ENCODE measurements at places on chromosomes 12 and 14. TPM values are rescaled to one million over a fixed set of nuclear protein-coding genes. Genes with fewer than 3 reads are reported as not detected.

- no peak for DNase-seq
These were observed 12.0 kb upstream of the LGMN start for GRCh38 chr14:92760524-92760805.

GRCh38 chr12:93602897-93603668 is 30.6 kb downstream of the SOCS2 start:
- no peak for DNase-seq

DNA sequence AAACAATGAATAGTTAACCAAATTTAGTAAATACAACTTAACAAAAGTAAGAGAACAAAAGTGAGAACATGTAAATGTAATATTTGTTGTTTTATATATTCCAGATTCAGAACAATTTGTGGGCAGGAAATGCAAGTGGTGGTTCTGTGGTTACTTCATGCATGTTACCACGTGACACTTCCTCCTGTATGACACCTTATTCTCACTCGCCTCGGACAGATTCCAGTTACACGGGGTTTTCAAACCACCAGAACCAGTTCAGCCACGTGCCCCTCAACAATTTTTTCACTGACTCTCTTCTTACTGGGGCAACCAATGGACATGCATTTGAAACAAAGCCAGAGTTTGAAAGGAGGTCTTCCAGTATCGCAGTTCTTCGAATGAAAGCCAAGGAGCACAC is 21.0 kb downstream of the ALX1 start:
- no peak for DNase-seq

The ZNF410 gene
- 70.2 TPM for total RNA-seq

The ALG10B gene
- 16.0 TPM for total RNA-seq

DNA sequence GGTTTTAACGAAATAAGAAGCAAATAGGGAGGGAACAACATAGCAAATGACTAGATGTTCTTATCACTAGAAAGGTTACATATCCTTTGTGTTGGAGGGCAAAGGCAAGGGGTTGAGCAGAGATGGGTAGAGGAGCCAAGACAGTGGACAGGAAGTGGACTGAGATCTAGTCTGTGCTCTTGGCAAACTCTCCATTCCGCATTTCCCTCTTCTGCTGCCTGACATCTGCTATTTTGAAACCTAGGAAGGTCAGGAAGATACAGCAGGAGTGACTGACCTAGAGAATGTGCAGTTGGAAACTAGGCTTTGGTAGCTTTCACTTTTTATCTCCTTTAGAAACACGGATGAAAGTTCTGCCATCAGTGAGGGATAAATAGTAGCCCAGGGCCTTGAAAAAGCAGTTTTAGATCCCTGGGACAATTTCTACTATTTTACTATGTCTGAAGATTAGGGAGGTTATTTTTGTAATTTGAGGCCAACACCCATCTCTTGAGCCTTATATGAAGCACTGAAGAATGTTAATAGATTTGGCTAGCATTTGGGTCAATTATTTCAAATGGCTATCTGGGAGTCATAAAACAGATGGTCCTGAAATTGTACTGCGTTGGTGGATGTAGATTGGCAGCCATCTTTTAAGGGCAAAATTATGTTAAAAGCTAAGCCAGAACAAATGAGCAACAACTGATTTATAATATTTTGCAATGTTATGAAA is 410.3 kb downstream of the PCNX1 start:
- DNase-seq, result no peak

- DNase-seq, result no peak
These were observed 42.1 kb upstream of the GPR132 start for GRCh38 chr14:105107351-105107750.

DNA sequence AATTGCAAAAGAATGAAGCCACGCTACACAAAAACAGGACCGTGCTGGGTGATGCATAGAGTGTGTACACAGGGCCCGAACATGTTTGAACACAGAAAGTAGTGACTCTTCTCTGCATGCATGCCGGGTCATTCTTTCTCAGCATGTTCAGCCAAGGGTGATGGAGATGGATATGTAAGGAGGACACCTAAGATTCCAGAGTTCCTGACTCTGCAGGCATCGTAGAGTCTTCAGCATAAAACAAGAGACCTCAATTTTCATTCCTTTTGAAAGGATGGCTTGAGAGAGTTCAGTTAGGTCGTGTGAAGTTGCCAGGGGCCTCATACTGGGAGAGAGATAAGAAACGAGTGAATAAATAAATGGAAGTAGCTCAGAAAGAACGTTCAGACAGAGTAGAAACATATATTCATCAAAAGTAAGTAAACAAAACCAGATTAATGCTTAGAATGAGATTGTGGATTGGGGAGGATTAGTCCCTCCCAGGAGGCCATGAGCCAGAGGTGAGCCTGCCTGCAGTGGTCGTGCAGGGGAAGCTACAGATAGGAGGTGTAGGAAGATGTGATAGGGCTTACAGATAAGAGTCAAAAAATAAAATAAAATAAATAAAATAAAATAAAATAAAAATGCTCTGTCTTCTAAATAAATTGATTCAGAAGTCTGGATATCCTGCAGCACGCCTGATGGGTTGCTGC is 27.6 kb upstream of the SEL1L start:
- DNase-seq, result no peak

DNA sequence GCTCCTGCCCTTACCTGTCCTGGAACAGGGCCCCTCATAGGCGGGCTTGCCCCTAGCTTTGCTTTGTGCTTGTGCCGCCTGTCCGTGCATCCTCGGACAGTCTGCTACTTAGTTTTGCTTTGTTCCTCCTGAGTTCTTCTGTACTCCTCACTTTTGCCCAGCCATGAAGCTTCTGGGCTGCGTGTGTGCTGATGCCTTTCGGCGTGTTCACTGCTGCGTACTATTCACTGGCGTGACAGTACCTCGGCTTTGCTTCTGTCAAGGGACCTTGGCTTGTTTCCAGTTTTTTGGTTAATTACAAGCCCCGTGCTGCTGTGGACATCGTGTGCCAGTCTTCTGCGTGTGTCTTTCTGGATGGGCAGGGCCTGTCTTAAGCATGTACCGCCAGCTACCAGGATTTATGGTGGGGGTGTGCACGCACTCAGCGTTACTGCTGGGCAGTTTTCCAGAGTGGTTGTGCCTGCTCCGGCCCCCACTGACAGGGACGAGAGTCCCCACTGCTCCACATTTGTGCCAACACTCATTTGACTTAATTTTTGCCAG is 2.5 kb downstream of the PACS2 start:
- DNase-seq, result no peak

DNA sequence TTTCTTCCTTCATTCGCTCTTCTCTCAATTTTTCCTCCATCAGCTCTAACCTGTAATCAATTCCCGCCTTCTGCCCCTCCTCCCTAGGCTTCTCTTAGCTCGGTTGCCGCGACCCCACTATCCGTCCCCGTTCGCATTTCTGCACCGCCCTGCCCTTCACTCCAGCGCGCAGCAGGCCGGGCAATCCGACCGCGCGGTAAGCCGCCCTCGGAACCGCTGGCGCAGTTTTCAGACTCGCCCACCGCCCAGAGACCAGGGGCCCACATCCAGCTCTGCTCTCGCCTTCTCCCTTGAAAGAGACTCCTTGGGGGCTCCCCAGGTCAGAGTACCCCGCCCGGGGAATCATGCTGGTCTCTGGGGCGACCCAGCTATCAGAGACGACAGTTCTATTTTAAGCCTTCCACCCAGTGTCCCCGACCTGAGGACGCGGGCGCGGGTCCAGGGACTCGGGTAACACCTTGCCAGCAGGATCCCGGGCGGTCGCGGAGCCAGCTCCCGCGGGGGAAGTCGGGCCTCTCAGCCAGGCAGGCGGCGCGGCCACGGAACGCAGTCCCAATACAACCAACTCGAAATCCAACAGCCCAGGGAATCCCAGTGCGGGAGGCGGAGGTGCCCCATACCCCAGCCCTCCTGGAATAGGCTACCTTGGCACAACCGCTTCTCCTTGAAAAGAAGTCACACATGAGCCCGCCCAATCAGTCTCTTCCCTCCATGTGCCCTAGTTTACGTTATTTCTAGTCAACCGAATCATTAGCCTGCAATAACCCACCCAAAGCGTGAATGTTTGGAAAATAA is 5.7 kb upstream of the SLC38A4 start:
- no peak for DNase-seq

The OR10G2 gene
- not detected for total RNA-seq

- DNase-seq, result no peak
These were observed 3.4 kb downstream of the RTL1 start for GRCh38 chr14:100899884-100900771.

GRCh38 chr14:76193696-76194095 is 42.0 kb downstream of the GPATCH2L start:
- DNase-seq, result no peak

The VWF gene
- total RNA-seq, result 0.09 TPM

DNA sequence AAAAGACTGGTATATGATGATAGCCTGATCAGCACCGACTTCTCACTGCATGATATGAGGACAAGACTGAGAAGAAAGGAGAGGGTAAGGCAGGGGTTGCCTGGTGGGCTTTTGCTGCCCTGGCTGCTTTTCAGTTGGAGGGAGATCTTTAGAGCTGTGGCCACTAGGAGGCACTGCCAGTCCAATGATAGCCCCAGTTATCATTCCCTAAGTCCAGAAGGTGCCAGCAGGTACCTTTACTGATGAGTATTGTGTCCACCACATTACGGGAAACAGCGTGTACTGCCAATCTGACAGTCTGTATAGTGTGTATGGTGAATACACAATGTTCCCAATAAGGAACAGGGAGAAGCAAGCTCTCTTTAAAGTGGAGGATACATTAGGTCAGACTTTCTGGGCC is 55.8 kb upstream of the CCDC175 start:
- DNase-seq, result no peak

The BCL2L14 gene
- 14.2 TPM for total RNA-seq

All from activated CD4-positive, alpha-beta T cell treated with anti-CD3 and anti-CD28 coated beads, Interleukin-2, amount 10 ng/mL, durations not matched to agents 24 days and 14 days (primary cell).